Stimulated activated CD4-positive, alpha-beta T cell treated with anti-CD3 and anti-CD28 coated beads, Interleukin-12 subunit alpha, Interleukin-12 subunit beta, amount 100 ng/mL, for 48 hours (primary cell): ENCODE measurements at places on chromosomes 7 and 10.

DNA sequence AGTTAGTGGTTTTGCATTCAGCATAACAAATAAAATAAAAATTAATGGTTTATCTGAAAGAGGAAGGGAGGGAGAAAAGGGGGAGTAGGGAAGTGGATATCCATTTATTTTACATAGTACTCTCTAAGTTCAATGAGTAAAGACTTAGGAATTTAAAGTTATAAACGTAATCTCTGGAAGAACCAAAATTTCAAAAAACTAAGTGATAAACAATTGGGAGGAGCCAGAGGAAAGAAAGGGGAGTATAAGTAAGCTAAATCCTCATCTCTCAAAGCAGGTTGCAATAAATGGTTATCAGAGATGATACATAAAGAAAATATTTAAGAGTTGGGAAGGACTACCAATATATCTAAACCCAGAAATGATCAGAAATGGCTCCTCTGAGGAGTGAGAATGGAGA is 46.4 kb downstream of the ANK3 start:
- DNase-seq, result no peak

DNA sequence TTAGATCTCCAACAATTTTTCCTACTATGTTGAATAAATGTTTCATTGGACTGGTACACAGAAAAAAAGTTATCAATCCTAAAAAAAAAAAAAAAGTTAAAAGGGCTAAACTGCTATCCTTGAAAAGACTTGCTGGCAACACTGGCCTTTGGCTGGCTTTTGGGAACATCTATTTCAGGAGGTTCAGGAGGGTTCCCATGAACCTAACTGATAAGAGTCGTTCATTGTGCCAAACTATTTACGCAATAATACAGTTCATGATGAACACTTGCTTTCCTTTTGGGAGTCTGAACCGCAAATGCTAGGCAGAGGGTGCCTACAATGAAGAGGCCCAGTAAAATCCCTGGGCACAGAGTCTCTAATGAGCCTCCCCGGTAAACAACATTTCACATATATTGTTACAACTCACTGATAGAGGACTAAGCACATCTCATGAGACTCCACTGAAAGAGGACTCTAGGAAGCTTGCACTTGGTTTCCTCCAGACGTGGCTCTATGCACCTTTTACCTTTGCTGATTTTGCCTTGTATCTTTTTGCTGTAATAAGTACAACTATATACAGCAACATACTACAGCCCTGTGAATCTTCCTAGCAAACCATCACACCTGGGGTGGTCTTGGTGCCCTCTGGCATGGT is 45.0 kb downstream of the ZFAND4 start:
- no peak for DNase-seq

DNA sequence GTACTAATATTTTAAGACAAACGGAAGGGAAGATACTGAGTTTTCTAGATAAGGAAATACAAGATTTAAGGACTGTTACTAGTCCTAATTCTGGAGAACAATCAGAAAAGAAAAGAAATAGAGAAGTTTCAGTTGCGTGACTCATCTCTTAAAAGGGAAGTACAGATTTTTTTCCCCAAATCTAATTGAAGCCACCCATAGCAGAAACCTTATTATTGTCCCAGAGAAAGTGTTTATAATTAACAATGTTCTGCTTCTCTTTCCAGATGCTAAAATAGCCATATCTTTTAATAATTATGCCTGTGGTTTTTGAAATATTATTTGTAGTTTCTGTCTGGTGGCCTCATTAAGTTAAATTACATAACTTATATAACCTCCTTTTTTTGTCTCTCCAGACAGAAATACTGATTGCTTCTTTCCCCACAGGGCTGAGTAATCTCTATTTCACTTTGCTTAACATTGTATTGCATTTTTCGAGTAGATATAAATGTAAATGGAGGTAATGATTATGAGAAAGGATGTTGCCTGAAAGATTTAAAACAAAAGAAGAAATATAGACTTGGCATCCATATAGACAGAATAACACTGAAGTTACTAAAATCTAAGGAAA is 240.7 kb upstream of the MBL2 start:
- no peak for DNase-seq

- DNase-seq, result no peak
Measured at GRCh38 chr10:32922170-32922569, 35.9 kb downstream of the ITGB1 start.

- DNase-seq, result no peak
Measured at GRCh38 chr10:88960802-88961201, 8.2 kb upstream of the ACTA2 start.

GRCh38 chr10:69703256-69703655 is 73.2 kb downstream of the FAM241B start:
- DNase-seq, result no peak

GRCh38 chr10:119782981-119783664 is 57.3 kb downstream of the INPP5F start:
- no peak for DNase-seq

GRCh38 chr7:157704365-157704764 is 367.6 kb downstream of the DNAJB6 start:
- no peak for DNase-seq

- no peak for DNase-seq
Measured at GRCh38 chr7:48261696-48262095, 90.4 kb downstream of the ABCA13 start.

- no peak for DNase-seq
Measured at GRCh38 chr10:115772606-115773005, 500.4 kb downstream of the GFRA1 start.

GRCh38 chr10:113704637-113705343 is 25.1 kb downstream of the CASP7 start:
- DNase-seq, result no peak

DNA sequence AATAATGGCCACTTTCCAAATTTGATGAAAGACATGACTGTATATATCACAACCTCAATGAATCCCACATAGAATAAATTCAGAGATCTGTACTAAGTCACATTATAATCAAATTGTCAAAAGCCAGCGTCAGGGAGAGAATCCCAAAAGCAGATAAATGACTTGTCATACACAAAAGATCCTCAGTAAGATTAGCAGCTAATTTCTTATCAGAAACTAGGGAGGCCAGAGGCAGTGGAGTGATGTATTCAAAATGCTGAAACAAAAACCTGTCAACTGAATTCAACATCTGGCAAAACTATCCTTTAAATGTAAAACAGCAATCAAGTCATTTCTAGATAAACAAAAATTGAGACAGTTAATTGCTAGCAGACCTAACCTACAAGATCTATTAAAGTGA is 11.6 kb upstream of the ARHGAP22 start:
- DNase-seq, result no peak

GRCh38 chr10:96660297-96660696 is 60.0 kb downstream of the PIK3AP1 start:
- DNase-seq, result no peak

DNA sequence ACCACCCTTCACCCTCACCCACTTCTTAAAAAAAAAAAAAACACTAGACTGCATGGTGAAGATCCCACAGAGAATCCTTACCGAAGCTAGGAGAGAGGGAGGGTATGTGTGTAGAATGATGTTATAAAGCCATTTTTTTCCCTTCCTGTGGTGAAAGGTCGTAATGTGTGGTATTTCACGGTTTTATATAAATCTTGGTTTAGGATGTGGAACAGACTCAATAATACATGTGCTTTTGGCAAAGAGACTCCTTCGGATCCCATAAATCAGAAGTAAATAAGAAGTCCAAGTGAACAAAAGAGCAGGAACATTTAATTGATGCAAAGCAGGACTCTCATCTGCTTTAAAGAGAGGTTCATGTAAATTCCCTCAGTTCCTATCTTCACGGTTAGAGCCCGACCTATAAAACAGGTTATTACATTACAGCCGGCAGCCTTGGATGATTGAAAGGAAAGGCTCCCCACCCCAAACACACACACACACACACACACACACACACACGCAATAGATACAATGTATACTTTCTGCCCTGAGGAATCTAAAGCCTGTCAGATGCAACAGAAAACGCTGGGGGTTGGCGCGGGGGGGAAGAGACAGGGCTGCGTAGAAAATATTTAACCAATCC is 8.8 kb downstream of the DLX5 start:
- no peak for DNase-seq

DNA sequence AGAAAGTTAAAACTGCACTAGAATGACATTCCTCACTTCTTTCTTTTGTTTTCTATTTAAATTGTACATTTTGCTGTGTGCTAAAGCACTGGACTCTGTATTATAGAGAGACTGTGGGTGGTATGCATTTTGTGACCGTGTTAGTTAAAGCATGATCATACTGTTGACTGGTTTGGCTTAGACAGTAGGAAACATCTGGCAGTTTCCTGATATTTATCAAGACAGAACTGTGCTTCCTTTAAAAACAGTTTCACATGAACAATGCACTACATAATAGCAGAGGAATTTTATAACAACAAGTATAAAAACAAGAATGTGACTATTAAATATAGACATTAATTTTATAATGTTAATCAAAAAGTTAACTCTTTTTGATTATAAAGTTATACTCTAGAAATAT is 23.1 kb downstream of the GNG11 start:
- no peak for DNase-seq

DNA sequence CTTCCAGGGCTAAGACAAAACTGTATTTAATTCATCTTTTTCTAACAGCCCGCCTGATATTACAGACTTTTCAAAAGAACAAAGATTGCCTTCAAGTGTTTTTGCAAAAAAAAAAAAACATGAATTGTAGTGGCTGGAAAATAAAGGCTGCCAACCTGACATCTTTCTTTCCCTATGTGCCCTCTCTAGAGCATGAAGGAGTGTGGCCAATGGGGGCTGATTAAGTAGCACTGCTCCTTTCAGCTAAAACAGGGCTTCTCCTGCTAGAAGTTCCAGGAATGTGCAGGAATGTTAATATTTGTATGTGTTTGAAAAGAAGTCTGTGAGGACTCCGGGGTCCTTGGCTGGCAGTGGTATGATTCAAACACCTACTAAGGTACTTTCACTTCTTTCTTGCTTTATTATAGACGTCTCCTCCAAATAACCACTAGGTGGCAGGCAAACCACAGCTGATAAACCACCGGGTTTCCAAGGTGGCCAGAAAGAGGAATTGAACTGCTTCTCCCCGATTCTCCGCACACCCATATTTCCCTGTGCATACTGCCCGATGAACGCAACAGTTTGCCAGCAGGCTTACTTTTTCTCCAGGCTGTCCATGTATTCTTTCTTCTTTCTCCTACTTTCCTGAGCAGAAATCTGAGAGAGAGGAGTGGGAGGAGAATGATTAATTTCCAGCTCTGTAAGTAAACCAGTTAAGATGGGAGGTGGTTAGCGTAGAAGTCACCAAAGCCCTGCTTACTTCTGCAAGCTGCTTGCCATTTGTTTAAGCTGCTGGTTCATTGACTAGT is 56.8 kb upstream of the DGKI start:
- DNase-seq, result peak; percentile 59

DNA sequence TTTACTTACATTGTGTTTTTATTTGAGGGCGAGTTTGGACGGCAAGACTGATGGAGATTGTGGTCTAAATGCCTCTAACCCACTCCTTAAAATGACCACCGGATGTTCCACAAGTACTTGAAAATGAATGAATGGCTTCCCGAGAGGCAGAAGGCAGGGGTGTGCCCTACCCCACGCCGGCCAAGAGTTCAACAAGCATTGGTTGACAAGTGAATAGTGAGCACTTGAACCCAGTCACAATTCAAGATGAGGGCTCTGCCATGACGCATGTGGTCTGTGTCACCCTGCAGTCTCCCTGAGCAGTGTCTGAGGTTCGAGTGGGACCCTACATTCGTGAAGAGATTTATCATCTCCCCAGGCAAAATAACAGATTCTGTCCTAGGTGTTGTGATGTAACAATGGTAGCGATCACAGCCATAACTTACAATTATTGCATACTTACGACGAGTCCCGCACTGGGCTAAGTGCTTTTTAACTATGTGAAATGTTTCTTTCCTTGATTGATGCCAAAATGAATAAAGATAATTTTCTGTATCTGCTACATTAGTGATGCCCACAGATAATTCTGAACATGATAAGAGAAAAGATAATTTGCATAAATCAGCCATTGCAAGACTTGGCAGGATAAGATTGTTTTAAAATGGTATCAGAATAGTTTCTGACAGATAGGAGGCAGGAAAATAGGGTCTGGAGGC is 305.4 kb downstream of the WDR37 start:
- no peak for DNase-seq

GRCh38 chr10:48508791-48509772 is 95.8 kb downstream of the ARHGAP22 start:
- no peak for DNase-seq

GRCh38 chr7:83426325-83426724 is 222.6 kb downstream of the SEMA3E start:
- no peak for DNase-seq

- no peak for DNase-seq
Measured at GRCh38 chr7:152654971-152655370, 21.0 kb downstream of the XRCC2 start.

DNA sequence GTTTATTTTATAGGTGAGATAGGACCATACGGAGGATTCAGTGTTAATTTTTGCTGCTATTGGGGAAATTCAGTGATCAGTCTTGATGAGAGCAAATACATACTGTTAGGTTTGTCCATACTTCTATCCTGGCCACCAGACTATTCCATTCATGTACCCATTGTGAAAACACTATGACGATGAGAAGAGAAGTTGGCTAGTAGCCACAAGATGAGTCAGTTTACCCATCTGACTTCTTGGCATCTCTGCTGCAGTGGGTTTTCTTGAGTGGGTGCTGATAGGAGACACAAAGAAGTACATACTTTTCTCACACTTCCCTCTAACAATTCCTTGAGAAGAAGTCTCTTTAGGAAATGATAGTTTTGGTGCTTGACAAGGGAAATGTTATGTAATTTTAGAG is 133.1 kb downstream of the TFPI2 start:
- DNase-seq, result no peak

GRCh38 chr7:45236666-45237065 is 79.1 kb downstream of the RAMP3 start:
- no peak for DNase-seq

- DNase-seq, result no peak
Measured at GRCh38 chr10:75407224-75407712, 5.7 kb upstream of the ZNF503 start.

- DNase-seq, result peak; percentile 45
Measured at GRCh38 chr7:131556053-131556908, at the start of gene PODXL. Gene PODXL (minus strand): TSS chr7:131556628. CDS start chr7:131556359, 269 bp downstream.

DNA sequence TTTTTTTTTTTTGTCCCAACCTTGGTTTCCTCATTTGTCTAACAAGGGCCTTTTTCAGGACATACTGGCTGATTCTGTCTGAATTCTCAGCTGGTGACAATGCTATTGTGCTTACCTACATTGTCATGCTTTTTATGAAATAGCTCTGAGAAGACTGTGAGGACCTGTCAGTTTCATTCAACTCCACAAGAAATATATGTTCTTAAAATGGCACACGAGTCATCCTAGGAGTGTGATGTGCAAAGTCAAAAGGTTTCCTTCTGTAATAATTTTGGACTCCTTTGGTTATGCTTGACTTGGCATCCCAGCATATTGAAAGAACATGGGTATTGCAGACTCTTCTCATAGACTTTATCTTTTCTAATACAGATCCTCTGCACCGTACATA is 316.0 kb downstream of the GFRA1 start:
- DNase-seq, result no peak
